ENCODE measurements at places on chromosomes 1 and 21.
A peak's percentile ranks its signal among the peaks of the same experiment; 100 is the strongest.

DNA sequence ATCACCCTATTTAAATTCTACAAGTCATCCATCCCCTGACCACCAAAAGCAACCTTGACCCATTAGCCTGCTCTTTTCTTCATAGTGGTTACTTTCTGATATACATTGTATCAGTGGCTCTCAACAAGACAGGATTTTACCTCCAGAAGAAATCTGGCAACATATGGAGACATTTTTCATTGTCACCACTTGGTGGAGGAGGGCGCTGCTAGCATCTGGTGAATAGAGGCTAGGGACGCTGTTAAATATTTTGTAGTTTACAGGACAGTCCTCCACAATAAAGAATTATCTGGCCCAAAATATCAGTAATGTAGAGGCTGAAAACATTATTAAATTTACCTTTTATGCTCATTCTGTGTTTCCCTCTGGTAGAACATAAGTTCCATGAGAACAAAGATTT lies 6.1 kb downstream of the HSPA13 start:
- no peak for DNase-seq

DNA sequence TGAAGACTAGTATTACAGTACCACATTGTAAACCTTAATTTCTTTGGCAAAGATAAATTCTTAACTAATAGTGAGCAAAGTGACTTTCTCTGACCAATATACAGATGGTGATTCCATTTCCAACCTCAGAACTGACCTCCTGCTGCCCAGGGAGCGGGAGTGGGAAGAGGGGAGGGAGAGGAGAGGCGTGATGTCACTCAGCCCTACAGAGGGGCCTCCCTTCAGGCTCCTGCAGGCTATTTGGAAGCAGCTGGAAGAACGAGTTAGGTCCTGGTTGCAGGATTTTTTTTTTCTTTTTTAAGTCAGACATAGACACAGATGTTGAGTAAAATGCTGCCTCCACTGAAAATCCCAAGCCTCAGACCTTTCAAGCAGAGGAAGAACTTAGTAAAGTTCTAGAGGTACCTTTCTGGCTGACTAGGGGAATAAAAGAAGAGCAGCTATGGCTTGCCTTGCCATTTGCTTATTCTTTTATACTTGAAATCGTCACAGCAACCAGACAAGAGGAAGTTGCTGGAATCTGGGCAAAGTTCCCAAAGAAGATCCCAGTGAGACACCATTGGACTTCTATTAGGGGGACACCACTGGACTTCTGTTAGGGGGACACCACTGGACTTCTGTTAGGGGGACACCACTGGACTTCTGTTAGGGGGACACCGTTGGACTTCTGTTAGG lies 54.5 kb downstream of the EXO1 start:
- peak; percentile 20 for DNase-seq

DNA sequence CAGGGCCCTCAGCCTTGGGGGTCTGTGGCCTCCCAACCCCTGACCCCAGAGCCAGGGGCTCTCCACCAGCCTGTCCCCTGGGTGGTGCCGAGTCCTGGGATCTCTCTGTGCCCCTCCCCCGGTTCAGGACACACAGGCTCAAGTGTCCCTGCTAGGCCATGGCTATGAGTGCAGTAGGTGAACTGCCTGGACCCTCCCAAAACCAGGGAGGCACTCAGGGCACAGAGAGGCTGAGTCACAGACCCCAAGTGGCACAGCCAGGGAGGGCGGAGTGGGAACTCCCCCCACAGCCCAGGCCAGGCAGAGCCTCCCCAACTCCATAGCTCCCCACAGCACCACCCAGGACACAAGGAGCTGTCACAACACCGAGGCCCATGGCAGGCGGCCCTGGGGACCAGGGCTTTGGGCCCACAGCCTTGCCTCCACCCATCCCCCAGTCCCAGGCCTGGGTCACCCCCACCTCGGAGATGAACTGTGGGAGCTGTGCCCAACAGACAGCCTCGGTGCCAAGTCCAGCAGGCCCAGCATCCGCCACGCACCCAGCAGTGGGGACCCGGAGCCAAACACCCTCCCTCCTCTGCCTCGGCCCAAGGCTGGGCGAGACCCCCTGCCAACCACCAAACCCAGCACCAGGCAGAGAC lies 3.2 kb downstream of the DVL1 start:
- no peak for DNase-seq

DNA sequence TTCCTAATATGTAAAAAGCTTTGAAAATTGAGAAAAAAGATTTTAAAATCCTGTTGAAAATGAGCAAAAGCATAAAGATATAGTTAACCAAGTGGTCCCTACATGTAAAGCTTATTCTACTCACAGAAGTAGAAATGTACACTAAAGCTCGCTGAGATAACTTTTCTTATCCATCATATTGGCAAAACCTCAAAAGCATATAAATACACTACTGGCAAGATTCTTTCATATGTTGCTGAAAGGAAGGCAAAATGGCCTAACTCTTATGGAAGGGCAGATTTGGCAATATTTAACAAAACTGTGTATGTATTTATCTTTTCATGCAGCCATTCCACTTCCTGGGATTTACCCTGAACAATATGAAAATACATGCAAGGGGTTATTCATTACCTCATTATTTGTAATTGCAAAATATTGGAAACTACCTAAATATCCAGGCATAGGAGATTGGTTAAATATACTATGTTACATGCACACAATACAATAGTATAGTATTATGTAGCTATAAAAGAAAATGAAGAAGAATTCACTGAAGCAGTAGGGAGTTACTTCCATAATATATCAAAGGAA lies 43.2 kb upstream of the LYPLAL1 start:
- no peak for DNase-seq

DNA sequence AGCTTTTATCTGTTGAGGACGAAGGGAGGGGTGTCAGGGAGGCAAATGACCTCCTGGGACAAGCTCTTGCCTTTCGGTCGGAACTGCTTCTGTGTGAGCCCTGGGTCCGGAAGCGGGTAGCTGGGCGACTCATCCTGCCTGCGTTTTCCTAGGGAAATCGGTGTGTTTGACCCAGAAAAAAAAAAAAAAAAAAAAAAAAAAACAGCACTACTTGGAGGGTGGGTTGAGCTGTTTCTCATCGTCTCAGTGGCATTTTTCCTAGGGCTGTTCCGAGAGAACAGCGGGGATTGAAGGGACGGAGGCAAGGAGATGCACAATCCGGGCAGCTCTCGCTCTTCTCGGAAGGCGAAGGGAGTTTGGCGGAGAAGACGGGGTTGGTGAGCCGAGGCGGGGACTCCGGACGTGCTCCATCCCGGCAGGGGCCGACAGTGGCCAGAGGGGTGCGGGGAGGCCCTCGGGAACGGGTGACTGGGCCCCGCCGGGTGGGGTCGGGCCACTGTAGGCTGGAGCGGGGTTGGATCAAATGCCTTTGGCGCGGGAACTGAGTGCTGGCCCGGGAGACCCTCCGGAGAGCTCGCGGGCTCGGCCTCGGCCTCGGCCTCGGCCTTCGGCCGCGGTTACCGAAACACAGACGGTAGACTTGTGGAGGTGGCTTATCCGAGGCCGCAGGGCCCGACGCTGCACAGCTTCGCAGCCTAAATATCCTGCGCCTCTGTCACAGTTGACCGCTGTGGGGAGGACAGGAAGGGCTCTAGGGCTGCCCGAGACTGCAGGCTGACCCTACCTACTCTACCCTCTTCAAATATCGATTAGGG lies 2.4 kb upstream of the BARHL2 start:
- no peak for DNase-seq

DNA sequence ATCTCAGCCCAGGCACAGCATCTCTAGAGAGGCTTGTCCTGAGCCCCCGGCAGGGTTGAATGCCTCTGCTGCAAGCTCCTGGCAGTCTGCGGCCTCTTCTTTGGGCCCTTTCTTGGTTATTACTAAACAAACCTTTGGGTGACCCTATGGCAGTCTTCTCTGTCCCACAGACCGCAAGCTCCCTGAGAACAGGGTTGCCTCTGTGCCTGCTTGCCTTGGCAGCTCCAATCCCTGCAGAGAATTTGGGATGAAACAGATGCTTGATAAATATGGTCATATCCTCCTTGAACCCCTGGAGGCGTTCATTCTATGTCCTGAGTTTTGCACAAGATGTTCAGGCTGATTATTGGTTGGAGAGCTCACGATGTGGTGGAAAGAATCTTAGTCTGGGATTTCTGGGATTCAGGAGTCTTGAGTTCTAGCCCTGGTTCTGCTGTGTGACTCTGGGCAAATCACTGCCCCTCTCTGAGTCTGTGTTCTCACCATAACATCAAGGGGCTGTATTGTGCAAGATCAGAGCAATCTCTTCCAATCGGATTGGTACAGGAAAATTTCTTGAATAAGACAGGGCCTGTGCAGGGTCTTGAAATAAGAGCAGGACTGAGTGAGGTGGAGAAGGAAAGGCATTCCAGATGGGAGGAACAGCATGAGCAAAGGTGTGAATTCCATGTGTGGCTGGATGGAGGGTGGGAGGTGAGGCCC lies 49.6 kb downstream of the EDN2 start:
- DNase-seq, result no peak
